Activated T-helper 2 cell treated with anti-CD3 and anti-CD28 coated beads, Interferon-gamma antibody, Interleukin-2, Interleukin-4, amounts not matched to agents 10 μg/mL and 5 μg/mL and 100 μg/mL, durations not matched to agents 14 hours and 24 hours and 36 hours (primary cell): ENCODE measurements at places on chromosomes 7 and 10. TPM values are rescaled to one million over a fixed set of nuclear protein-coding genes. Genes with fewer than 3 reads are reported as not detected.

GRCh38 chr7:106679153-106679931 is 18.4 kb upstream of the CCDC71L start:
- DNase-seq = no peak
- H3K27me3 ChIP-seq = no peaks in the 10 kb centered on the region
- H3K36me3 ChIP-seq = no peaks in the 10 kb centered on the region
- H3K4me3 ChIP-seq = no peak overlapping the region

DNA sequence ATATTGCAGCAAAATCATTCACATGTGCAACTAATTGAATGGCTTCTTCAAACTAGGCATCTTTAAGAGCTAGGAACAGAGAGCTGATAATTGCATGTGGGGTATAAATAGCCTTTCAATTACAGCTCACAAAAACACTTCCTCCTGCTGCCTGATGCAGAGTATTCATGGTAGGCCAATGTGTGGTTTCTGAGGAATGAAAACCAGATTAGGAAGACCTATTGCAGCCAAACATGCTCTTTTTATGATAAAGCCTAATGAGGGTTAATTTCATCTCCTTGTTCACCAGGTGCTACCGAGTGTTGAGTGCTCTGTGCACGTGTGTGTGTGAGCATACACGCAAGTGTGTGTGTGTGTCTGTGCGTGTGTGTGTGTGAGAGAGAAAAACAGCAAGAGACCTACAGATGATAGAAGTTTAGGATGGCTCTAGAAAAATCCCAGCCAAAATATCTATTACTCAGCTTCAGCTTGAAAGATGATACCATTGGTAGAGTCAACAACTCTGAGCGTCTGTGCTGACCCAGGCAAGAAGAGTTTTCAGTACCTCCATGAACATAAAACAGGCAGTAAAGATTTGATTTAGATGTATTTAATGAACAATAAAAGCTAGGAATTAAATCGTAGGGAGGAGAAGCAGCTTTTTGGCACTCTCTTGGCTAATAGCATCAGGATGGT is 448.5 kb upstream of the ANKRD30A start:
- no peaks in the 10 kb centered on the region for H3K27me3 ChIP-seq
- no peak overlapping the region for H3K4me3 ChIP-seq
- DNase-seq = no peak
- no peaks in the 10 kb centered on the region for H3K4me1 ChIP-seq
- H3K27ac ChIP-seq = no peak overlapping the region

GRCh38 chr7:99601656-99602310 is 3.7 kb downstream of the TMEM225B start:
- H3K27me3 ChIP-seq = no peaks in the 10 kb centered on the region
- H3K36me3 ChIP-seq = no peaks in the 10 kb centered on the region
- peaks cover 2% of the 10 kb centered on the region for H3K4me1 ChIP-seq
- no peak for DNase-seq

ARHGEF35 gene
- 3.6 and 4.1 TPM in 2 replicates for total RNA-seq

DNA sequence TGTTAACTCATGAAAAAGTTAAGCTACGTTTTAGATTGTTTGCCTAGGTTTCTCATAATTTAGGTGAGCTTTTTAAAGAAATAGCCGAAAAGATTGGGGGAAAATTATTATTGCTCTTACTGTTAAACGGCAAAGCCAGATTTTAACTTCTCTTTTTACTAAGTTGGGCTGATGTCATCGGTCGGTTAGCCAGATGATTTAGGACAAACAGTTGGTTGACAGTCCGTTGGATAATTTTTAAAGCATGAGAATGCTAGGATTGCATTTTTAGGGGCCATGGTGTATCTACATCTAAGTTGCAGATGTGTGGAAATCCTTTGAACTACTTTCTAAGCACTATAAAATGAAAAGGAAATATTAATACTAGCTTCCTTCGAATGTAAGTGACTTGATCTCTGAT is 280.9 kb upstream of the AKR1E2 start:
- H3K27ac ChIP-seq = no peak overlapping the region
- no peaks in the 10 kb centered on the region for H3K36me3 ChIP-seq
- peaks cover 25% of the 10 kb centered on the region for H3K27me3 ChIP-seq
- no peak for DNase-seq

- no peak overlapping the region for H3K27ac ChIP-seq
- H3K36me3 ChIP-seq = no peaks in the 10 kb centered on the region
- no peak overlapping the region for H3K4me3 ChIP-seq
- peaks cover 7% of the 10 kb centered on the region for H3K27me3 ChIP-seq
- DNase-seq = no peak
These were observed 129.3 kb upstream of the ACBD5 start for GRCh38 chr10:27369880-27370279.

PDZD7 gene
- 0.53 and 0.64 TPM in 2 replicates for total RNA-seq

DNA sequence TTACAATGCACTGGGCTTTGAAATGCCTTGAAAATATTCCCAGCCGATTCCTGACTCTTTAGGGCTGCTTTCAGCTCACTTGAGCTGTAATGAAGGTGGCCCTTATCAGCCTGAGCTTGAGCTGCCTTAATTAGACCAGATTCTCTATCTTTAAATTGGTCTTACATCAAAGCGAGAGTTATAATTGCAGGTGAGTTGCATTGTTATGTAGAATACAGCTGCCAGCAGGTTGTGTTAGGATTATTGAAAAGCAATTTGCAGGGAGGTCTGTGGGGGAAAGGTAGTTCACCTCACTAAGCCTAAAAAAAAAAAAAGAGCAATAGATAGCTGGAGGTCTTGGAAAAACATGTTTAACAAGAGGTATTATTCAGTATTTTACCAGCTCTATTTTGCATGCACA is 142.2 kb upstream of the HABP2 start:
- H3K27me3 ChIP-seq = no peaks in the 10 kb centered on the region
- H3K4me3 ChIP-seq = no peak overlapping the region
- no peaks in the 10 kb centered on the region for H3K36me3 ChIP-seq
- no peak overlapping the region for H3K27ac ChIP-seq
- H3K4me1 ChIP-seq = no peaks in the 10 kb centered on the region

GRCh38 chr7:20290505-20291111 is 40.1 kb upstream of the ITGB8 start:
- no peak overlapping the region for H3K4me3 ChIP-seq
- no peaks in the 10 kb centered on the region for H3K36me3 ChIP-seq
- H3K27me3 ChIP-seq = no peaks in the 10 kb centered on the region

RGS10 gene
- total RNA-seq = 101 and 112 TPM in 2 replicates

GRCh38 chr7:158431941-158432347 is 155.7 kb downstream of the PTPRN2 start:
- no peak for DNase-seq
- no peak overlapping the region for H3K27ac ChIP-seq
- H3K36me3 ChIP-seq = no peaks in the 10 kb centered on the region
- H3K4me3 ChIP-seq = no peak overlapping the region
- H3K4me1 ChIP-seq = no peaks in the 10 kb centered on the region

GRCh38 chr10:47207281-47207615 is 92.7 kb upstream of the GDF10 start:
- DNase-seq = no peak
- peaks cover 38% of the 10 kb centered on the region for H3K4me1 ChIP-seq
- peak overlapping the region; percentile 75 for H3K27ac ChIP-seq
- peak overlapping the region; percentile 1 for H3K4me3 ChIP-seq

UTF1 gene
- total RNA-seq = 0.16 and 0.28 TPM in 2 replicates

DNA sequence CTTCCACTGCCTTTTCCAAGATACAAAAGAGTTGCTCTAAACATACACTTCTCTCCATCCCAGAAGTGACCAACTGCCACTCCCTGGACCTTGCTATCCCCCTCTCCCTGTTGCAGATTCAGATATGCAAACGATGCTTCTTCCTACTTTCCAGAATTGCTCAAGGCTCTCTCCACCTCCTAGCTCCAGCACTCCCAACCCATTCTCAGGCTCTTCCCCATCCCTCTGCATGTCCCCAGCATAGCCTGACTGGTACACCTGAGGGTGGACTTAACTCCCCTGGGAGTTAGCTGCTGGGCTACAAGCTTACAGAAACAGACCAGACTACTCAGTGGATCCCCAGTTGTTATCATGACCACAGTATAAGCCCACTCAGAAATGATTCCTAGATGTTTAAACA is 27.6 kb downstream of the MKRN1 start:
- peaks cover 83% of the 10 kb centered on the region for H3K4me1 ChIP-seq
- H3K4me3 ChIP-seq = no peak overlapping the region
- peak overlapping the region; percentile 68 for H3K27ac ChIP-seq

CLDN3 gene
- total RNA-seq = not detected in 2 replicates

DNA sequence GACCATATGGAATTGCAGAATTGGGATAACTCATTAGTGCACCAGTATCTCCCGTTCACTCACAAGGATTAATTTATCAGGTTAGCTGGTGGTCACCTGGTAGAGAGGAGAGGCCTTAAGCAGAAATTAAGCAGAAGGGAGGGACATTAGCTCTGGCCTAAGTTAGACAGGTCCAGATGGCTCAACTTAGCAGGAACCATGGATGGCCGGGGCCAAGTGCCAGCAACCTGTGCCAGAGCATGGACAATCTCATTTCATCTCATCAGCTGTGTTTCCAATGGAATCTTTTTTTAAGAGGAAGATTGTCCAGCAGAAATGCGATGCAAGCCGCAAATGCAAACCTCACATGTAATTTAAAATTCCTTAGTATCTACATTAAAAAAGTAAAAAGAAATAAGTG is 82.2 kb downstream of the JCAD start:
- peaks cover 15% of the 10 kb centered on the region for H3K27me3 ChIP-seq
- no peak overlapping the region for H3K4me3 ChIP-seq
- H3K36me3 ChIP-seq = no peaks in the 10 kb centered on the region
- DNase-seq = no peak
- H3K4me1 ChIP-seq = no peaks in the 10 kb centered on the region

DNA sequence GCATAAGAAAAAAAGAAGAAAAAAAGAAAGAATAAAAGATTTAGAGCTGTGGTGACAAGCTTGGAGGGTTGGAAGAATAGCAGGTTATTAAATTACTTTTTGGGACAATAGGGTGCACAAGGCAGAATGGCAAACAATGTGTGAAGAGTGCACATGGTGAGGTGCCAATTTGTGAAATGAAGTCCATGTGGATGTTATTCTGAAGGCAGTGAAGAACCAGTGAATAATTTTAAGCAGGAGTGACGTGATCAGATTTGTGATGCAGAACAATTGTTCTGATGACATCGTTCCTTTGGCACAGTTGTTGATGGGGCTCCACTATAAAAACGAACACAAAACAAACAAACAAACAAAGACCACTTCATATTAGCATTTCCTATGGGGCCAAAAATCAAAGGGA is 700.3 kb downstream of the NRG3 start:
- no peaks in the 10 kb centered on the region for H3K27me3 ChIP-seq
- H3K27ac ChIP-seq = no peak overlapping the region
- H3K4me3 ChIP-seq = no peak overlapping the region

GRCh38 chr7:44136731-44137130 is 4.4 kb downstream of the MYL7 start:
- H3K27me3 ChIP-seq = peaks cover 7% of the 10 kb centered on the region
- no peak overlapping the region for H3K4me3 ChIP-seq

DNA sequence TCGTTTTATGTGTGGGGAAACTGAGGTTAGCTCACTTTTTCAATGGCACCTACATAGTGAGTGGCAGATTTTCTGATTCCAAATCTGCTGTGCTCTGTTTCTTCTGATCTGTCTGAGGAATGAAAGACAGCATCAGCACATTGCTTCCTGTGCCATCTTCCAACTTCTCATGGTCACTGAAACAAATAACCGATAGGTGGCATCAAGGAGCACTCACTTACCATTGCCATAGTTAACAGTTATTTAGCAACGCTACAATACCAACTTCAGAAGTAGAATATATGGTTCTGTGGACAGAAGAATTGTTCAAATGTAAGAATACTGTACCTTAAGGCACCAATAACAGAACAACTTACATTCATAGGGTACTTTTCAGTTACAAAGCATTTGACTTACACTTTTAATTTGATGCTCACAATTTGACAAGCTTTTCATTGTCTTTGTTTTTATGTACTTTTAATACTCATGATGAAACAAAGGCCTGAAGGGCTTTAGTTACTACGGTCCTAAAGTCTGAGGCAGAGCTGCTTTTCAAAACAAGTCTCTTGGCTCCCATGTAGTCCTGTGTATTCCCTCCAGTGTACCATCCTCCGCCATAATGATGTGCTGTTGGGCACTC is 228.9 kb upstream of the TCF7L2 start:
- DNase-seq = no peak
- H3K4me1 ChIP-seq = no peaks in the 10 kb centered on the region

DNA sequence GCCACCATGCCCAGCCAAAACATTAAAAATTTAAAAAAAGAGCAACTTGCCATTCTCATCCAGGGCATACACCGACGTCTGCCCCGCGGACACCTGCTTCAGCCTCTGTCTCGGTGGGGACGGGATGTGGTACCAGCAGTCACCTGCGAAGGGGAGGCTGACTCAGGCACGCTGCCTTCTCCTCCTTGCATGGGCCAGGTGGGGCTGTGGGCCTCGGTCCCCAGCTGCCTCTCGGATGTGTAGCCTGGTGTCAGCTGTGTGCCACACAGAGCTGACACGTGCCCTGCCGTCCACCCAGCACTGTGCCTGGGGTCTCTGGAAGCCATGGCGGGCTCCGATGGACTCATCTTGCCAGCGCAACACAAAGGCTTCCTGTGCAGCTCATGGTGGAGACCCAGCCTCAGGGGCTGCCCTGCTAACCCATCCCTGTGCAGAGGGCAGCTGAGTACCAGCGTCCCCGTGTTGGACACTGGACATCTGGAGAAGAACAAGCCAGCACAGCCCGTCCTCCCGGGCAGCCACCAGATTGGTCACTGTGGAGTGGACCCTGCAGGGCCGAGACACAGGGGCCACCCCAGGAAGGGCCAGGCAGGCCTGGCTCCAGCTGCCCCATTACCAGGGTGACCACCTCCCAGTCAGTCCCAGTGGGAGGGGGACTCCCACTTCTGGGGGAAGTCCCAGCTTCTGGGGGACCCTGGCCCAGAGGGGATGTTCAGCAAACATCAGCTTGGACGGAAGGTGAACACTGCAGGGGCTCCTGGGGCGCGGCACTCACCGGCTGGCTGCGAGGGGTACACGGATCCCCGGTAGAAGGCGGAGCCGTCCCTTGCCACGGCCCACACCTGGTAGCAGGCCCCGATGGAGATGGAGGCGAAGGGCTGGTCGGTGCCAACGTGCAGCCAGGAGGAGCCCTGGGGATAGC is 10.6 kb downstream of the BHLHA15 start:
- H3K4me3 ChIP-seq = no peak overlapping the region
- peaks cover 19% of the 10 kb centered on the region for H3K36me3 ChIP-seq
- no peaks in the 10 kb centered on the region for H3K27me3 ChIP-seq
- H3K4me1 ChIP-seq = peaks cover 11% of the 10 kb centered on the region

GRCh38 chr10:2886662-2887061 is 180.7 kb upstream of the PFKP start:
- peaks cover 9% of the 10 kb centered on the region for H3K4me1 ChIP-seq
- H3K4me3 ChIP-seq = no peak overlapping the region
- no peaks in the 10 kb centered on the region for H3K36me3 ChIP-seq
- no peak for DNase-seq

GAD2 gene
- not detected in 2 replicates for total RNA-seq

DNA sequence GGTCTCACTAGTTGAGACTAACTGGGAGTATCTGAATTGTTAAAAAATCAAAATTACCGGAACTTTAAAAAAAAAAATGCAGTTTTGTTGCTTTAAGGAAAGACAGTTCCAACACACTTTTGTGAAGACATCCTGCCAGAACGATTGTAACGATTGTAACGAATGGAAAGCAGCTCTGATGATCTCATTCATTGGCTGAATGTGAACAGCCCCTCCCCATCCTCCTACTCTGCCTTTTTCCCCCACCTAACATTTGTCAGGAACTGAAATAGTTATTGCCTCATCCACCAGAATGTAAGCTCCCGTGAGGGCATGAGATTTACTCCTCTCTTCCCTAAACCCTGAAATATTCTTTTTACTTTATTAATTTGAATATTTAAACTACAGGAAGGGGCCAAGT is 23.1 kb upstream of the ZC3HAV1L start:
- peaks cover 84% of the 10 kb centered on the region for H3K36me3 ChIP-seq
- no peak overlapping the region for H3K4me3 ChIP-seq
- H3K27ac ChIP-seq = peak overlapping the region; percentile 51
- no peaks in the 10 kb centered on the region for H3K27me3 ChIP-seq

HKDC1 gene
- total RNA-seq = 0.09 and 0.11 TPM in 2 replicates
